ENCODE measurements at places on chromosomes 3 and 15. TPM values are rescaled to one million over a fixed set of nuclear protein-coding genes. Genes with fewer than 3 reads are reported as not detected.

Gene CD200R1
- total RNA-seq: not detected

Gene GTPBP8
- 15.4 TPM for total RNA-seq

Gene VWA5B2
- not detected for total RNA-seq

Gene APH1B
- 28.8 TPM for total RNA-seq

Gene SERPINI2
- total RNA-seq: not detected

Gene SPINK8
- not detected for total RNA-seq

Gene SI
- total RNA-seq: not detected

Gene GABRR3
- not detected for total RNA-seq

Gene ITPKA
- total RNA-seq: 0.66 TPM

Gene MESP2
- not detected for total RNA-seq

Gene CMTM8
- 7.3 TPM for total RNA-seq

DNA sequence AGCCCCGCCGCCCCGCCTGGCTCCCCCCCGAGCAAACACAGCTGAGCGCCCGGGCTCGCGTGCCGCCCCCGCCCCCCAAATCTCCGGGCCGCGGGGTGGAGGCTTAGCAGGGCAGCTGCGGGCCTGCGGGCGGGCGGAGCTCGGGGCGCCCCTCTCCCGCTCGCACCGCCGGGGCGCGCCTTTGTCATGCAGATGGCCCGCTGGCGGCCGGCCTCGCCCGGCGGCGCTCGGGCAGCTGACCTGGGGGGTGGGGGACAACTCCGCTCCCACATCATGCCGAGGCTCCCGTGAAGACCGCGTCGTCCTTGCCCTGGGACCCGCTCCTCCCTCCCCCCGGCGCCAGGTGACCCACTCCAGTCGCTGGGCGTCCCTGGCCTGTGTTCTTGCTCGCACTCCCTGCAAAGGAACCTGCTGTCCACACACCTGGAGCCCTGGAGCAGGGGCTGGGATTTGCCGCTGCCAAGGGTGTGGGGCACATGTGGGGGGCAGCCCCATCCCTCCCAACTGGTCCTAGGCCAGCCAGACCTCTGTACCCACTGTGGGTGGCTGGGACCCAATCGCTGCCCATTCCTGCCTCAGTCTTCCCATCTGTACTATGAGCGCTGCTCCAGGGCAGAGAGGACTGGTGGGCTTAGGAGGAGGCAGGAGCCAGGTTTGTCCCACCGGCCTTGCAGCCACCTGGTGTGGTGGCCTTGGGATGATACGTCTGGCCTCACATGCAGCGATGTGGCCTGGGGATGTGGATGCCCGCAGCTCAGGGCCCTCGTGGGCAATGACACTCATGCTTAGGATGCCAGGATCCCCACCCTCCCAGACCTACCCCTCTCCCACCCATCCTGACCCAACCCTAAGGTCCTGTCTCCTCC is 33.5 kb downstream of the DNAJB8 start:
- no peak for DNase-seq

GRCh38 chr3:50226888-50227389 is 9.1 kb upstream of the GNAI2 start:
- no peak for DNase-seq

GRCh38 chr3:171704002-171704401 is 106.3 kb downstream of the PLD1 start:
- DNase-seq: peak; percentile 45

DNA sequence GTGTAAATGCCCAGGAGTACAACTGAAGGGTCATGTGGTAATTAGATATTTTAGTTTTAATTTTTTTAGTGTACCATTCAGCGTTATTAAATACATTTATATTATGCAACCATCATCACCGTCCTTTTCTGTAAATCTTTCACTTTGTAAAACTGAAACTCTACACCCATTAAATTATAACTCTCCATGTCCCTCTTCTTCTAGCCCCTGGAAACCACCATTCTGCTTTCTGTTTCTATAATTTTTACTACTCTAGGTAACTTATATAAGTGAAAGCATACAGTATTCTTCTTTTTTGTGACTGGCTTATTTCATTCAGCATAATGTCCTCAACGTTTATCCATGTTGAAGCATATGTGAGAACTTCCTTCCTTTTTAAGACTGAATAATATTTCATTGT is 48.1 kb downstream of the STXBP5L start:
- no peak for DNase-seq

GRCh38 chr3:108218811-108219210 is 3.4 kb downstream of the IFT57 start:
- DNase-seq: no peak

GRCh38 chr3:55164876-55165275 is 237.0 kb upstream of the LRTM1 start:
- DNase-seq: no peak

- no peak for DNase-seq
Observed at GRCh38 chr3:107525644-107526305, 3.0 kb downstream of the BBX start.

- DNase-seq: no peak
Observed at GRCh38 chr3:128987302-128988100, 6.4 kb downstream of the CFAP92 start.

DNA sequence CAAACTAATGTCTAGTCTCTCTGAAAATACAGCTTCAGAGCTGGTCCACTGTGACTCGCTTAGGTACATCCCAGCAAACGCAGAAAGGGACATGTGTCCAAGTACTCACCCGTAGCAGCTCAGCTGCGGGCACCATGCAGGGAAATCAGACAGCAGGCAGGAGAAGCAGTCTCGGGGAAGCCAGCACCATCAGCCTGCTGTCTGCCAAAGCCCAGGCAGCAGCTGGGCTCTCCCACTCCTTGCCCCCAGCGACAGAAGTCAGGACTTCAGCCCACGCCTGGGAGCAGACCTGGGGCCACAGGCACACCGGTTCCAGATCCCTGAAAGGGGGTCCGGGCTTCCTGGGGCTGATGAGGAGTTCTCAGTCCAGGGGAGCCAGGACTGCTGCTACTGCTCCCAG is 34.9 kb downstream of the SEMA5B start:
- DNase-seq: no peak

GRCh38 chr15:95659656-95660055 is 670.8 kb upstream of the NR2F2 start:
- no peak for DNase-seq

DNA sequence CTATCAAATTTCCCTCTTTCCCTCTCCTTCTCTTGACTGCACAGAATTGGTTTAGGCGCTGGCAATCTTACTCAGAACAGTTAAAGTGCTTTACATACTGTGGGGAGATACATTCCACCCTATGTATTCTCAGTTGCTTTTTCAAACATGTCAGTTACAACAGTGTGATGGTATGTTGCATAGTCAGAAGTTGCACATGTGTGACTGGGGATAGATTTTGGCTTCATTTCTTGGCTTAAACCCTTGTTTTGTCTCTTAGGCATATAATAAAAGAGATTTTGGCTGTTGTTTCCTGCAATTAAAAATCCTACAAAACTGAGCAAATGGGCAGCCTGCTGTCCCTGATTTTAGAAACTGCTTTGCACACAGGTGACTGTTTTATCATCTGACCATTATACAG is 86.7 kb downstream of the PIK3R4 start:
- no peak for DNase-seq

- no peak for DNase-seq
Observed at GRCh38 chr3:194608981-194609380, 24.2 kb downstream of the TMEM44 start.

GRCh38 chr3:168080499-168081170 is 15.1 kb downstream of the GOLIM4 start:
- DNase-seq: no peak

GRCh38 chr15:48868023-48868422 is 9.9 kb upstream of the EID1 start:
- no peak for DNase-seq

DNA sequence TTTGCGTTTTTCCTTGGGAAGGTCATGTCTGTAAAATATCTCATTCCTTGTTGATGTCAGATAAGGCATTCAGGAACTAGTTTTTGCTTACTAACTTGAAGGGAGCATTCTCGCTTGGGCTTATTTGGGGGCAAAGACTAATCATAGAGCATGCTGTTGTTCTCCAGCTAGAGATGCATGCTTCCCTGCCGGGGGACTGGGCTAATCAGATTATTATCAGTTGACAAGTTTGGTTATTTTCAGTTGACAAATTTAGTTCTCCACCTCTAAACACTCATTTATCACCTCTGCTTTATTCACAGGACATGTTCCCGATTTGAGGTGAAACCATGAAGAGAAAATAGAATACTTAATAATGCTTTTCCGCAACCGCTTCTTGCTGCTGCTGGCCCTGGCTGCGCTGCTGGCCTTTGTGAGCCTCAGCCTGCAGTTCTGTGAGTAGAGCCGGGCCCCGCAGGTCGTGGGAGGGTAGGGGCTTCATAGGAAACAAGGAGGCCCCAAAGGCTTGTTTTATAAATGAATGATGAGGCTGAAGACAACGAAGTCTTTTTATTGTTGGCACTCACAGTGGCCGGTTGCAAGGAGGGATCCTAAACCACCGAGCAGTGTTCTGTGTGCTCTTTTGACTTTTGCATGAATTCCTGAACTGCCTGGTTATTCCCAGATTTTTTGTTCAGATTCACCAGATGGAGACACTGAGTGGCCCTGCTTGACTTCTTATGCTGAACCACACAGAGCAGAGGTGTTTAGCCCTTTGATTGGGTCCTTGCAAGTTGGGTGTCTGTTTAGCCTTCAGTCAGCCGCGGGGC is 28.4 kb downstream of the PXYLP1 start:
- DNase-seq: no peak

DNA sequence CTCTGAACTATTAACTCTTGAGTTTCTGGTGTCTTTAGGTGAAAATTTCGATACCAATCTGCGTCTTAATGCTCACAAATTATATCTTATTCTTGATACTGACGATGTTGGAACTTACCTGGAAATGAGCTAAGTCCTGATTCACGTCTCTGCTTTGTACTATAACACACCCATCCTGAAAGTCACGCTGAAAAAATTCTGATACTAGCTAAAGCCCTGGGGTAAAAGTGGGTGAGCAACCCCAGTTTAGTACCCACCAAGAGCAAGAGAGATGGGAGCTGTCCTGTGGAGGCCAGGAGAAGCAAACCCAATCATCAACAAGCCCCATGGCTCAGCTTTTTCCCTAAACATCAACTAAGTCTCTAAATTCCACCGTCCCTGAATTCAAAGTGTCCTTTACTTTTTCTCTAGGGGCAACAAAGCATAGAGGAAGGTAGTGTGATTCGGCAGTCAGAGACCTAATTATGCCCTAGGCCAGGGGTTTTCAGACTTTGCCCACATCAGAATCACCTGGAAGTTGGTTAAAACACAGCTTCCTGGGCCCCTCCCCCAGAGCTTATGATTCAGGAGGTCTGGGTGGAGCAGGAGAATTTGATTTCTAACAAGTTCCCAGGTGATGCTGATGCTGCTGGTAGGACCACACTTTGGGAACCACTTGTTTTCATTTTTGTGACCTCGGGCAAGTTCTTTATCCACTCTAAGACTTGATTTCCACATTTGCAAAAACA is 90.2 kb downstream of the OSBPL10 start:
- DNase-seq: no peak

GRCh38 chr15:98650417-98651035 is 2.2 kb downstream of the IGF1R start:
- DNase-seq: peak; percentile 58

- no peak for DNase-seq
Observed at GRCh38 chr3:155553780-155554179, 191.1 kb downstream of the PLCH1 start.

- no peak for DNase-seq
Observed at GRCh38 chr3:101259485-101260341, 60.7 kb downstream of the IMPG2 start.

DNA sequence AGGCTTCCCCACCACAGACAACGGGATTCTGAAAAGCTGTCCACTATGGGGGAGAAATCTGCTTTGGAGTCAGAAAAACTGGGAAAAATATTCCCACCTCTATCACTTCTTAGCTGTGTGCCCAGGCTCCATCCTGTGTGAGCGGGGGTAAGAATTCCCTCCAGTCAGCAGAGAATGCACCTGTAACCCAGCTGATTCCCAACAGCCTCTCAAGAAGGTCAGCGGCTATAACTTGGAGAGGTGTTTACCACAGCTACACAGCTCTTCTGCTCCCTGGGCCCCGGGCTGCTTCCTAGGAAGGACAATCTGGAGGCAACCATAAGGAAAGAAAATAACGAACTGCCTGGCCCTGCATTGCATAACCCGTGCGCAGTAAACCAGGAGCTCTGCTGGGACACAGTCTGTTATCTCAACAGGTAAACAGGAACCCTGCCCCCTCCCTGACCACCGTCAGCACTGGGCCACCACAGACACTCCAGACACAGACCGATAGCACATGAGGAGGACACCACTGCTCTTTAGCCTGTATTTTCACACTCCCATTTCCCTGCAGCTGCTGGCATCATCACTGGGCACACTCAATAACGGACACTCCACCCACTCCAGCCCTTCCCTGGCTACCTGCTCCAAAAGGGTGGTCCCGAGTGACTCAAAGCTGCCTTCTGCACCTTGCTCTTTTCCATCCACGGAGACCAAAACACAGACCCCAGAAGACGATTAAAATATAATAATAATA is 2.1 kb downstream of the RAB43 start:
- DNase-seq: peak; percentile 31

- no peak for DNase-seq
Observed at GRCh38 chr15:89451846-89452245, 44.5 kb downstream of the RHCG start.

- DNase-seq: no peak
Observed at GRCh38 chr3:121750087-121750415, 510 bp upstream of the GOLGB1 start.

- DNase-seq: no peak
Observed at GRCh38 chr3:151275091-151275490, 3.3 kb downstream of the P2RY14 start.

- no peak for DNase-seq
Observed at GRCh38 chr3:37218206-37218605, 43.8 kb upstream of the LRRFIP2 start.

- DNase-seq: no peak
Observed at GRCh38 chr15:36831125-36831903, 251.9 kb downstream of the CDIN1 start.

Measured in endothelial cell of umbilical vein (primary cell).